MCF 10A (cell line): ENCODE measurements at places on chromosomes 6 and 20.

DNA sequence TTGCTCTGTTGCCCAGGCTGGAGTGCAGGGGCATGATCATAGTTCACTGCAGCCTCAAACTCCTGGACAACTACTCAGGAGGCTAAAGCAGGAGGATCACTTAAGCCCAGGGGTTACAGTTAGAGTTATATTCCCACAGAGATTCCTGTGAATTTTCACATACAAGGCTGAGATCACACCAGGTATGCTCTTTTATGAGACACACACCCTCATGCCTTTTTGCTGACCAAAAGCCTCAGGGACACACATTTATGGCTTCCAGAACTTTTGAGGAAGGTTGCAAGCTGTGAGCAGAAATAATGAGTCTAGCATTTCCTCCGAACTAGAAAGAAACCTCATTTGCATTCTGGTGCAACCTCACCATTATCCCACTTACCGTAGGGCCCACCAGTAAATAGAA is 370.5 kb upstream of the ARID1B start:
- no peak overlapping the region for H3K27ac ChIP-seq
- H3K4me3 ChIP-seq, result no peak overlapping the region
- no peak for DNase-seq
- H3K36me3 ChIP-seq, result no peaks in the 10 kb centered on the region
- H3K27me3 ChIP-seq, result no peaks in the 10 kb centered on the region

GRCh38 chr6:139779988-139780774 is 405.7 kb upstream of the CITED2 start:
- no peak for DNase-seq
- H3K27me3 ChIP-seq, result no peaks in the 10 kb centered on the region
- H3K4me1 ChIP-seq, result no peaks in the 10 kb centered on the region

DNA sequence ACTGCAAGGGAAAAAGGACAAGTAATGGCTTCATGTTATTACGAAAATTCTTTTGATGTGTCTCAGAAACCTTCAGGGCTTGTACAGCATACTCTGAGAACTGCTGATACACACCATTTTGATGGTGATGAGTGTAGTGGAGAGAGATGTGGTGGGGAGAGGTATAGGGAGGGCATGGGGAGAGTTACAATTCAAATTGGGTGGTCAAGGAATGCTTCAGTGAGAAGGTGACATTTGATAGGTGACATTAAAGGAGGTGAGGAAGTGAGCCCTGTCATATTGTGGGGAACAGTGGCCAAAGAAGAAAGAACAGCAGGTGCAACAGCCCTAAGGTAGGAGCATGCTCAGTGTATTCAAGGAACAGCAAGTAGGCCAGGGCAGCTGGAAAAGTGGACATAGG is 318.9 kb downstream of the CLIC5 start:
- peak overlapping the region; percentile 5 for H3K27ac ChIP-seq
- no peak for DNase-seq
- no peak overlapping the region for H3K4me3 ChIP-seq

- no peaks in the 10 kb centered on the region for H3K36me3 ChIP-seq
- DNase-seq, result no peak
- H3K27ac ChIP-seq, result no peak overlapping the region
- H3K27me3 ChIP-seq, result peaks cover 34% of the 10 kb centered on the region
Observed at GRCh38 chr6:126738146-126738545, 380.3 kb upstream of the RSPO3 start.

- H3K36me3 ChIP-seq, result peaks cover 64% of the 10 kb centered on the region
- H3K4me1 ChIP-seq, result peaks cover 35% of the 10 kb centered on the region
- H3K4me3 ChIP-seq, result no peak overlapping the region
- no peaks in the 10 kb centered on the region for H3K27me3 ChIP-seq
- no peak overlapping the region for H3K27ac ChIP-seq
Observed at GRCh38 chr6:89087881-89088280, 7.3 kb downstream of the PNRC1 start.
